ENCODE measurements at places on chromosomes 1 and 21.
A peak's percentile ranks its signal among the peaks of the same experiment; 100 is the strongest.

DNA sequence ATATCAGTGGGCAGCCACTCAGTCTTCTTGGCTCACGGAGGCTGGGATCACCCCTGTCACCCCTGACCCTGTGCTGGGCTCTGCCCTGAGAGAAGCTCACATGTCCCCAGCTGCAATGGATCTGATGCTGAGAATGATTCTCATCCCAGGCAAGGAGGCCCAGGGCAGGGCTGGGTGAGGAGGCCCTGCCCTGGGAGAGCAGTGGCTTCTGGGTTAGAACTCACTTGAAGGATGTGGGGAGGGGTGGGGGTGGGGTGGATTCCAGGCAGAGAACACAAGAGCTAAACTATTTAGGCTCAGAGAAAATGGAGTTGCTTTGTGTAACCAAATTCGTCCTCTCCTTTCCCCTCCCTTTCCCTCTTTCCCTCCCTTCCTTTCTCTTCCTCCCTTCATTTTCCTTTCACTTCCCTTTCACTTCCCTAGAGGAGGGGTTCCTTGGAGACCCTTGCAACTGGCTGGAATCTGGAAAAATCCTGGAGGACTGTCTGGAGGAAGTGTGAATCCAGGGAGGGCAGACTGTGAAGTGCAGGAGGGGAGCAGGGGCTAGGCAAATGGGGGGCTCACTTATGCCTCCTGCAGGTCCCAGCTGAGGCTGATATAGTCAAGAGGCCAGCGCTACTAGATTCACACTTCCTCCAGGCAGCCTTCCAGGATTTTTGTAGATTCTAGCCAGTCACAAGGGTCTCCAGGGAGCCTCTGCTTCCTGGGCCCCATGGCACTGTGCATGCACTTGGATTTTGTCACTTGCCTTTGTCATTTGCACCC lies 47.0 kb downstream of the IGSF21 start:
- no peaks in the 10 kb centered on the region for H3K4me1 ChIP-seq
- DNase-seq: no peak
- H3K4me3 ChIP-seq: no peak overlapping the region
- no peaks in the 10 kb centered on the region for H3K36me3 ChIP-seq
- peaks cover 3% of the 10 kb centered on the region for H3K27me3 ChIP-seq
- H3K27ac ChIP-seq: no peak overlapping the region

DNA sequence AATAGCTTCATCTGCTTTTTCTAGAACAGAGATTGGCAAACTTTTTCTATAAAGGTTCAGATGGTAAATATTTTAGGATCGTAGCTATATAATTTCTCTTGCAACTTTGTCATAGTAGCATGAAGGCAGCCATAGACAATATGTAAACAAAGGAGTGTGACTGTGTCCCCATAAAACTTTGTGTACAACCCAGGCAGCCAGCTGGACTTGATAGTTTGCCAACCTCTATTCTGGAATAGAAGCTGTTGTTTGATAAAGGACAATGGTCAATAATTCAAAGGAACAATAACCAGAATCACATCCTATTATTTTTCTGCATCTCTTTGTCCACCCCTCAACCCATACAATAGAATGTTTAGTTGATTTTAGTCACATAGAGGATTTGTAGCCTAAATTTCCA lies 286.7 kb downstream of the LMX1A start:
- H3K36me3 ChIP-seq: no peaks in the 10 kb centered on the region
- H3K27ac ChIP-seq: no peak overlapping the region
- no peak overlapping the region for H3K4me3 ChIP-seq
- H3K4me1 ChIP-seq: no peaks in the 10 kb centered on the region

- peak overlapping the region; percentile 36 for H3K4me3 ChIP-seq
- no peak for DNase-seq
- H3K27me3 ChIP-seq: no peaks in the 10 kb centered on the region
Observed at GRCh38 chr1:19448491-19449439, 36.6 kb downstream of the CAPZB start.

- no peaks in the 10 kb centered on the region for H3K36me3 ChIP-seq
- H3K27ac ChIP-seq: no peak overlapping the region
- peaks cover 34% of the 10 kb centered on the region for H3K27me3 ChIP-seq
- H3K4me3 ChIP-seq: no peak overlapping the region
Observed at GRCh38 chr1:38464071-38464661, 395.4 kb downstream of the RRAGC start.

DNA sequence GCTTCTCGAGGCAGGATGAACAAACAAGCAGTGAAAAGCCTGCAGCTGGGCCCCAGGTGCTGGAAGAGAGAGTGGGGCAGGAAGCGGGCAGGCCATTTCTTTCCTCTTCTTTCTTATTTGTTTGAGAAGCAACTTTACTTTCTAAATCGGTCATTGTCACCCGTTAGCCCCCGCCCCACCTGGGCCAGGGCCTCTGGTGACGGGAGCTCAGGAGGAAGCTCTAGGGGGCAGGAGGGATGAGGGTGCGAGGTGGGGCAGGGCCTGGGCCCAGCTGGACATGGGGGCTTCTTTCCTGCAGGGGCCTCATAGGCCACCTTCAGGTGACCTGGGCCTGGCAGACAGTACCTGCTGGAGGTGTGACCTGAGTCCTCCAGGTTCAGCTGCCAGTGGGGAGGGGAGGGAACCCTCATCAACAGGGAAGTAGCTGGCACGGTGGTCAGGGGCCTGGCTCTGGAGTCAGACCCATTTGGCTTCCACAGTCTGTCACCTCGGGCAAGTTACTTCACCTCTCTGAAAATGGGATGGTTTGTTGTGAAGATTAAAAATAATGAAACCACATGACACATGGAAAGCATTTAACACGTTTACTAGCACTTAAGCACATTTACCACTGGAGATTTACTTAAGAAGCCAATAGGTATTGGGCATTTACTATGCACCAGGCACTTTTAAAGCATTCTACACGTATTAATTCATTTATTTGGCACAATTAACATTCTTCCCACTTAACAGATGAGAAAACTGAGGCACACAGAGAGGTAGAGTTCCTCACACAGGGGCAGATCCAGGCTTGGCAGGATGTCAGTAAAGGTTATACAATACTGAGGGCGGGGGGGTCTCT lies 54.1 kb upstream of the ID3 start:
- H3K4me1 ChIP-seq: peaks cover 55% of the 10 kb centered on the region
- no peaks in the 10 kb centered on the region for H3K27me3 ChIP-seq
- peak overlapping the region; percentile 60 for H3K4me3 ChIP-seq
- peak overlapping the region; percentile 98 for H3K27ac ChIP-seq
- peaks cover 3% of the 10 kb centered on the region for H3K36me3 ChIP-seq
- DNase-seq: peak; percentile 68

DNA sequence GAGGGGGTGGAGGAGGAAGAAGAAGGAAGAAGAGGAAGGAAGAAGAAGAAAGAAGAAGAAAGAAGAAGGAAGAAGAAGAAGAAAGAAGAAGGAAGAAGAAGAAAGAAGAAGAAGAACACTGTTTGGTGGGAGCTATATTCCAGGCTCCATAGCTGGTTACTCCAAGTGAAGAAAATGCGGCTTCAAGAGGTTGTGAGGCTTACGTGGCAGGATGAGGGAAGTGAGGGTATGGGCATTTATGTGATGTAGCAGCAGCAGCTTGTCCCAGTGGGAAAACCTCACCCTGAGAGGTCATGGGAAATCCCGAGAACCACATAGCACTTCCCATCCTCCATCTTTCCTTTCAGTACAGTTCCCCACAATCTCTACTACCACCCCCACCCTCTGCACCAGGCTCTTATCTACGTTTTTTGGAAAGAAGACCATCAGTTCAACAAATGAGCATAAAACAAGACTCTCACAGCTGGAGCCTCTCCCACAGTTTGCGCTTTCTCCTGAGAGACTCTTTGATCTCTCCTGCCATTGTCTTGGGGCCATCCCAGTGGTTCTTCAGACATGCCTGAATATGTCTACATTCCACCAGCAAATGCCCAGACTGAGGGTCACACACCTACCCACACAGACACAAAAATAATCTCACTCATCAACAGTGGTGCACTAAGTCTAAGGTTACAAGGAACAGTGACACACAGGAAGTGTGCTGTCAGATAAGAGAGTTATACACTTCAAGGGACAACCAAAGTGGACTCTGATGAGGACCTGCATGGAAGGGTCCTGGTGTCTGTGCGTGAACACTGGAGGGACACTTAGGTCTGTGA lies 77.9 kb upstream of the KCNJ15 start:
- no peaks in the 10 kb centered on the region for H3K36me3 ChIP-seq
- peaks cover 7% of the 10 kb centered on the region for H3K27me3 ChIP-seq
- H3K4me3 ChIP-seq: no peak overlapping the region

DNA sequence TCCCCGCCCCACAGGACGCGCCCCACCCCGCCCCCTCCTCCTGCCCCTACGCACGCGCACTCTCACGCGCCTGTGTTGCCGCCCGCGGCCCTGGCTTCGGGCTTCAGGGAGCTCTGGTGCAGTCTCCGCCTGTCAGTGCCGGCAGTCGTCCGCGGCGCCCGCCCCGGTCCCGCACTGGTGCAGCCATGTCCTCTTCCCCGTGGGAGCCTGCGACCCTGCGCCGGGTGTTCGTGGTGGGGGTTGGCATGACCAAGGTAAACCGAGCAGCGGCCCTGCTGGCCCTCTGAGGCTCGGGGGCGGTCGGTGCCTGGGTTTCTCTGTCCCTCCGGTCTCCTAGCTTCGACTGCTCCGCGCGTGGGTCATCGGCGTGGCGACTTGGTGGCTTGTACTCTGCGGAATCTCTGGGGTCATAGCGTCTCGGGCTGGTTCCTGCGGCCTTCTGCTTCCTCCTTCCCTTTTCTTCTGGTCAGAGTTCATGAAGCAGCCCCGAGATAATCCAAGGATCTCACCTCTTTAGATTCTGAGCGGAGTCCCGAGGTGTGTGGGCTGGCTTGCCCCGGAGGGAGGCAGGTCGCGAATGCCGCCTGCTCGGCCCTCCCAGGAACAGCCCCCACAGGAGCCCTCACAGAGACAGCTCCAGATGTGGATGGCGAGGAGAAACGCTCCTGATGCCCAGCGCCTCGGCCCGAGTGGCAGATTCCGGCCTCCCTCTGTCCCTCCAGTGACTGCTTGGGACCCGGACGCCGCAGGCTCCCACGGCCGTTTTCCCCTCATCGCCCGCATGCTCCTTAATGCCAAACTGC lies at the start of gene SCP2:
SCP2 (plus strand) TSS at position 65 of the 803 bp plus-strand sequence; CDS start at position 186, 121 bp downstream.
- H3K36me3 ChIP-seq: no peaks in the 10 kb centered on the region
- peak within 1 kb of the TSS; percentile 71 for H3K27ac ChIP-seq
- H3K27me3 ChIP-seq: peaks cover 5% of the 10 kb centered on the region

GRCh38 chr1:31981972-31982371 lies 31.7 kb upstream of the KHDRBS1 start:
- H3K27me3 ChIP-seq: no peaks in the 10 kb centered on the region
- H3K4me1 ChIP-seq: peaks cover 40% of the 10 kb centered on the region
- H3K36me3 ChIP-seq: peaks cover 4% of the 10 kb centered on the region
- H3K27ac ChIP-seq: peak overlapping the region; percentile 84
- peak overlapping the region; percentile 71 for H3K4me3 ChIP-seq
- DNase-seq: no peak

GRCh38 chr1:101026430-101026788 lies 825 bp upstream of the DPH5 start:
- peaks cover 31% of the 10 kb centered on the region for H3K36me3 ChIP-seq
- no peaks in the 10 kb centered on the region for H3K27me3 ChIP-seq
- DNase-seq: no peak

GRCh38 chr1:227210604-227211003 lies 107.7 kb downstream of the CDC42BPA start:
- H3K36me3 ChIP-seq: no peaks in the 10 kb centered on the region
- no peak overlapping the region for H3K4me3 ChIP-seq

- no peak for DNase-seq
- no peaks in the 10 kb centered on the region for H3K27me3 ChIP-seq
- H3K4me1 ChIP-seq: no peaks in the 10 kb centered on the region
Observed at GRCh38 chr1:22814176-22815042, 103.8 kb downstream of the EPHB2 start.

- no peak overlapping the region for H3K27ac ChIP-seq
Observed at GRCh38 chr1:3012456-3013291, 8.6 kb upstream of the ACTRT2 start.

DNA sequence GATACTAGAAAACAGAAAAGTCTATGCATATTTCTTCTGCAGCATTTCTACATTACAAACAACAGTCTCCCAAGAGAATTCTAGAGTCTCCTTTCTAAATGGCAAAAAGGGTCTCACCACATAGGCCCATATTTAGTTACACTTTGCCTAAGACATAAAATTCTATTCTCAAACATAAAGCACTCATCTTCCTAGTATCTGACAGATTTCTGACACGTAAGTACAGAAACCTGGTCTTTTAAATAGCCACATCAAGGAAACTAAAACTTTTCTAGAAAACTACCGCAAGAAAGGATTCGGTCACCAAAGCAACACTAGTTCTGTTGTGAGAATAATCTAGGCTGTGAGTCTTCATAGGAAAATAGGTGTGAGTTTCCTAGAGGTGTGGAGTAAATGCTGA lies 33.6 kb upstream of the CTSK start:
- H3K4me3 ChIP-seq: peak overlapping the region; percentile 68
- DNase-seq: no peak
- H3K27ac ChIP-seq: peak overlapping the region; percentile 68
- peaks cover 41% of the 10 kb centered on the region for H3K36me3 ChIP-seq
- H3K4me1 ChIP-seq: peaks cover 38% of the 10 kb centered on the region

GRCh38 chr1:8356256-8357209 lies 38.6 kb downstream of the SLC45A1 start:
- no peak overlapping the region for H3K27ac ChIP-seq
- no peaks in the 10 kb centered on the region for H3K4me1 ChIP-seq
- no peak overlapping the region for H3K4me3 ChIP-seq
- no peaks in the 10 kb centered on the region for H3K27me3 ChIP-seq
- H3K36me3 ChIP-seq: peaks cover 6% of the 10 kb centered on the region

DNA sequence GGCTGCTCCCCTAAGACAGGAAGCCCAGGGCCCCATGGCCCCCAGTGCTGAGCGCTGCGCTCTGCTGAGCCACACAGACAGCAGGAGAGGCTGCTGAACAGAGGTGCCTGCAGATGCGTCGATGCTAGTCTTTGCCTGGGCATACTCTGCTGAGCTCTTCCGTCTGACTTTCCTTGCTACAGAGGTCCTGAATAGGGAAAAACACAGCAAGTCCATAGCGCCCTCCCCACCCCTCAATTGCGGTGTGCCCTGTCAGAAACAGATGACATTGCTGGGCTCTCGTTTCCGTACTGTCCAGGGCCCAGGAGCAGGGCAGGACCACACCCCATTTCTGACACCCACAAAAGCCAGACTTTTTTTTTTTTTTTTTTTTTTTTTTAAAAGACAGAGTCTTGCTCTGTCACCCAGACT lies 252.5 kb downstream of the SDCCAG8 start:
- peaks cover 10% of the 10 kb centered on the region for H3K36me3 ChIP-seq
- peak overlapping the region; percentile 89 for H3K27ac ChIP-seq

- no peak overlapping the region for H3K4me3 ChIP-seq
- peaks cover 4% of the 10 kb centered on the region for H3K27me3 ChIP-seq
- no peak for DNase-seq
- H3K27ac ChIP-seq: no peak overlapping the region
- H3K36me3 ChIP-seq: no peaks in the 10 kb centered on the region
Observed at GRCh38 chr1:31222176-31222575, 17.5 kb downstream of the NKAIN1 start.

DNA sequence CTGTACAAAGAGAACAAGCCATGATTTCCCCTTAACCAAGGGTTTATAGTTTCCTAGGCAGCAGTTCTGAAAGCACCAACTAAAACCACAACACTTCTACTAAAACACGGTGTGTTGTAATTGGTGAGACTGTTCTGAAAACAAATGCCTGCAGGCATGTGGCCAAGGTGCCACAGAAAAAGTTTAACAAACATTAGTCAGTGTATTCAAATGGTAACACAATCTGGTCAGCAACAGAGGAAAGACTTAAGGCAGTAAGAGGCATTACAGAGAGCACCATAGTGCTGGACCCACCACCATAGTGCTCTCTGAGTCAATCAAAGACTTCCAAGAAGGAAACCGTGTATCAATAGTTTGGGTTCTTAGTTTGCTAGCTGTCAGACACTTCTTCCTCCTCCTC lies 16.7 kb downstream of the SNIP1 start:
- H3K36me3 ChIP-seq: peaks cover 34% of the 10 kb centered on the region
- H3K4me1 ChIP-seq: peaks cover 12% of the 10 kb centered on the region

GRCh38 chr1:10431070-10431730 lies 967 bp downstream of the CENPS start:
- H3K4me1 ChIP-seq: peaks cover 19% of the 10 kb centered on the region
- no peak for DNase-seq
- peak overlapping the region; percentile 92 for H3K4me3 ChIP-seq

Data from activated naive CD8-positive, alpha-beta T cell treated with anti-CD3 and anti-CD28 coated beads, Interleukin-2, amount 10 ng/mL, durations not matched to agents 7 days and 5 days (primary cell).